ENCODE measurements at places on chromosomes 7 and 10.
A peak's percentile ranks its signal among the peaks of the same experiment; 100 is the strongest.

GRCh38 chr7:110987127-110987693, 103.7 kb upstream of the LRRN3 start:
- DNase-seq: no peak

DNA sequence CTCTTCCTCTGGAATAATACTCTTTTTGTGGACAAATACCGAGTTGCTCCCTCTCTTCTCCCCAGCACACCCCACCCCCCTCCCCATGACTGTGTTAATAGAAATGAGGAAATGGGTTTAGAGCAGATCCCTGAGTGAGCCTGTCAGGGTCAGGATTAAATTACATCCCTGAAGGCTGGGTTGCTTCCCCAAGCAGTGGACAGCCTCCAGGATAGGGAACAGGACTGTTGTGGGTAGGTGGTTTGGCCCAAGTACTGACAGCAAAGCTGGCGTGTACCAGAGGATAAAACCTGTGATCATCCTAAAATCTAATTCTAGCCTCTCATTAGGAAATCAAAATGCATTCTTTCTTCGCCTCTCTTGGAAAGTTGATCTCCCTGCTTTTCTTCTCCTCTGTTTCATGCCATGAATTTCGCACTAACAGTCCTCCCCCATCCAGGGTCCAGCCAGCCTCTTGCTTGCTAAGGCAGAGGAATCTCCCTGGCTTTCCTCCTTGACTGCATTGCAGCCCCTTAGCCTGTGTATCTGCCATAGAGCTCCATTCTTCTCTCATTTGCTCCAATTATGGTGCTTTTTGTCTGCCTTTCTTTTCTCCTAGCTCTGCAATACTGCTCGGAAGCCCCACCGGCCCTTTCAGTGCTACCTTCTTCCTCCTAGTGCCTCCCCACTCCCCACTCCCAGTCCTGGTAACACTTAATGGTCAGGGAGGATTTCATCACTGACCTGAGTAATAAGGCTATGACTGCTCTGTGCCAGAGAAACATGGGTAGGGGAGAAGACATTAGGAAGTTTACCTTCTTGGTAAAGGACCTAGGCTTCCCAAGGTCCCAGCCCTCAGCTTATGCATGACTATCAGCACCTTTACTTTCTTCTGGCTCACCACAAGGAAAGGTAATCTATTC, 8.4 kb downstream of the LRRC4 start:
- peak; percentile 69 for DNase-seq

GRCh38 chr10:97025613-97026242, 160.0 kb downstream of the SLIT1 start:
- no peak for DNase-seq

- DNase-seq: peak; percentile 58
Measured at GRCh38 chr10:27819781-27820531, 74.3 kb upstream of the MKX start.

DNA sequence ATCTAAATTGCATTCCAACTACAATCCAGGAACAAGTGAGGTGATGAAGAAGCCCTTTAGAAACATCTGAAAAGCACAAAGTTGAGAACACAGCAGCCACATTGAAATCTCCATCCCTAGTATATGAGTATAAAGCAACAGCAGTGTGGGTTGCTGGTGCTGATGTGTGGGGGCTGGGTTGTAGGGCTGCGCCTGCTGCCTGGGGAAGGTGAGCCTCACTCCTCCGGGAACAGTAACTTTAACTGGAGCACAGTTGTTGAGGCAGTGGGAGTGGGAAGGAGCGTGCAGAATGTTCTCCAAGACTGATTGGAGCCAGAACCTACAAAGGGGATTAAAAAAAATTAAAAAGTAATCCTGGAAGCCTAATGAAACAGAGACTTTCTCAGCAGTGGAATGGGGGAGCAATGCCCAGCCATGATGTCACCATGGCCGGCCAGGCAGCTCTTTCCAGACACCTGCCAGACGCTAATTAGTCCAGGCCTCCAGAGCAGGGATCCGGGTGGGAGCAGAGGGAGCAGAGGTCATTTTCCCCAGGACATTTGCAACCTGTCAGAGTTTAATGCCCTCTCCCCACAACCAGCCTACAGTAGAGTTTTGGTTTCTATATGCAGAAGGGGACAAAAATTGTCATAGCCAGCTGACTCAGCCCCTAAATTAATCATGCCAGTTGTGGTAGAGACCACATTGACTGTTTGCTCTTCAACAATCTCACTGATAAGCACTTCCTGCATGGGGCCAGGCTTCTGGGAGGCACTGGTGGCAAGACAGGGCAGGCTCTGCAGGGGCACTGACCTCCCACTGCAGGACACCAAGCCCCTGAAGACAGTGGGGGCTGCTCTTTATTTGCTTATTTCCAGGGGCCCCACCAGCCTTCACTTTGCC, 133.0 kb upstream of the ZNF32 start:
- DNase-seq: no peak

DNA sequence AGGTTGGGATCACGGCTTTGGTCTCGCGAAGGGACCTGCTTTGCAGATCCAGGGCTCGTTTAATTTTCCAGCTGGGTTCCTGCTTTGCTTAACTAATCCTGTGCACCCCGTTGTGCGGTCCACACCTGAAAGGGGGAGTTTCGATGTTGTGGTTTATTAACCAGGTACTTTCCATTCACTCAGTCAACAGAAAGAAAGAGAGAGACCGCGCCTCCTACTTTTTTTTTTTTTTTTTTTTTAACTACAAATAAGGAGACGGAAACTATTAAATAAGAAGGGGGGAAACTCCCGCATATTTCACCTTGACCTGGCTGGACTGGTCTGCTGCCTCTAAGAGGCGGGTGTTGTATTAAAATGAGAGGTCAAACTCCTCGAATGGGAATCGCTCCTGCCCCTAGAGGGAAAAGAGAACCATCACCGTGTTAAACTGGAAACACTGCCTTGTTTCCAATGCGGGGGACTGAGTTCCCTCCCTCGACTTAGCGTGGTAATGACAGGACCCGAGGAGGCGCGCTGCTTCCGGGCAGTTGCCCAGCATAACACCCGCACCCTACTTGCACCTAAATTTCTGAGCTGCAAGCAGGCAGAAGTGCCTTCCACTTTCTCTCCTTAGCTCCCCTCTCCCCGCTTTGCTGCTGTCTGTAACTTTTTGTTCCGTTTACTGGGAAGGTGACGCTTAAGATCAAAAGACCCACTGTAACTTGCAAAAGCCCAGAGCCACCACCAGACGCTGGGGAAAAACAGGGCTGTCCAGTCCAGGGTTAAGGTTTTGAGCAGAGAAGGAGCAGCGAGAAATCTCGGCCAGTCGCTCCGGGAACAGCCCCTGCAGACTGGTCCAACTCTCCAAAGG, 1.1 kb upstream of the ITGB8 start:
- DNase-seq: no peak

- no peak for DNase-seq
Measured at GRCh38 chr10:5047912-5048628, 44.4 kb upstream of the AKR1C2 start.

GRCh38 chr7:105743351-105744090, 132.9 kb downstream of the ATXN7L1 start:
- no peak for DNase-seq

- no peak for DNase-seq
Measured at GRCh38 chr7:147014286-147014955, 897.8 kb downstream of the CNTNAP2 start.

GRCh38 chr7:137987018-137987349, 14.9 kb downstream of the CREB3L2 start:
- DNase-seq: no peak

DNA sequence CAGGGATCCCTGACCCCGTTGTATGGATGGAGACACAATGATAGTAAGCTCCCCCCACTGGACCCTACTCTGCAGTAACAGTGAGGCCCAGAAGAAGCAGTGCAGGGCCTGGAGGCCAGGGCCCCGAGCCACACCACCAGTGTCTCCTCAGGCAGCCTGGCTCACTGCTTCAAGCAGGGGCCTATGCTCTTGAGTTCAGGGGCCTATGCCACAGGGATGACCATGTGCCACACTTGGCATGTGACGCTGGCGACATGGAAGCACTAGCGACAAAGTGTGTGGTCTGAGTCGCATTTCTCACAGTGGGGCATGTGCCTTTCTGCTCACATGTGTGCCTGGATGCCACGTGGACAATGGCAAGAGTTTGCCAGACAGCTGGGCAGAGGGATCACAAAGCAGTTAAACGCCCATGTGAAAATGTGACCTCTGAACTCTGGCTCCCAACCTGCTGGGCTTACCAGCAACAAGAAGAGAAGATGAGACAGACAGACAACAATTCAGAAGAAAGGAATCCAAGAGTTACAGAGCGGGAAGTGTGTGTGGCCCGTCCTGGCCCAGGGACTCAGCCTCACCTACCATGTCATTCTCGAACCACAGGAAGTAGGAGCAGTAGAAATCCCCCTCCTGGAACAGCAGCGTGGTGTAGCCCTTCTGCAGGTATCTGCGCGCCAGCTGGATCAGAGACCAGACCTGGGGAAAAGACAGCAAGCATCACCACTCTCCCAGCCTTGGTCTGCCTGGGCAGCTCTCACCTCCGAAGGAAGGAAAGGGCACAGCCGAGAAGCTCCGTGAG, 4.7 kb upstream of the PYROXD2 start:
- DNase-seq: no peak

GRCh38 chr10:18500576-18500975, 150.8 kb downstream of the NSUN6 start:
- DNase-seq: no peak

DNA sequence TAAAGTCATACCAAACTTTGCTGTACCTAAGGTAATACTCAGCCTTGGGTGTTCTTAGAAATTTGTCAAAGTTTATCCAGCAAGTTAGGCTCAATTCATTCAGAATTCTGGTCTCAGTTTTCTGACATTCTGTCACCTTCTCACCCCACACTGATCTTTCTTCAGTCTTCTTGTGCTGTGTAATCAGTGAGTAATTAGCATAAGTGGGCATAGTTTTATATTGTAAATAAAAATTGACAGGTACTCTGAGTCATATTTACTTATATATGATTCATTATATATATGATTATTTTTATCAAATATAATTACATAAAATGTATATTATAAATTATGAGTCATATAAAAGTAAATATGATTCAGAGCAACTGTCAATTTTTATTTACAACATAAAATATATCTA, 170.9 kb upstream of the MAGI2 start:
- DNase-seq: no peak

- DNase-seq: no peak
Measured at GRCh38 chr10:72370201-72370722, 15.5 kb upstream of the DNAJB12 start.

DNA sequence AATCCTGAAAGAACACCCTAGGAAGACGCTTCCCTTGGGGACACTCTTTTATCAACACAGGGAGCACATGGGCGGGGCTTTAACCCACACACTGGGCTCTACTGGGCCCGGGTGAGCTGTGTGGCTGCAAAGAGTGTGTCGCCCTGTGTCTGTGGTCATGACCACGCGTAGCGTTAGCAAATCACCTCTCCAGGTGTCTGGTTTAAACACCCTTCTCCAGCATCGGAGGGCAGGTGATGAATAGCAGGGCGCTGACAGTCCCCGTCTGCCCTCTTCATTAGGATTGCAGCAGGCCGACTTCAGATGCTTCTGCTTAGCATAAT, 127.7 kb downstream of the ADARB2 start:
- no peak for DNase-seq

DNA sequence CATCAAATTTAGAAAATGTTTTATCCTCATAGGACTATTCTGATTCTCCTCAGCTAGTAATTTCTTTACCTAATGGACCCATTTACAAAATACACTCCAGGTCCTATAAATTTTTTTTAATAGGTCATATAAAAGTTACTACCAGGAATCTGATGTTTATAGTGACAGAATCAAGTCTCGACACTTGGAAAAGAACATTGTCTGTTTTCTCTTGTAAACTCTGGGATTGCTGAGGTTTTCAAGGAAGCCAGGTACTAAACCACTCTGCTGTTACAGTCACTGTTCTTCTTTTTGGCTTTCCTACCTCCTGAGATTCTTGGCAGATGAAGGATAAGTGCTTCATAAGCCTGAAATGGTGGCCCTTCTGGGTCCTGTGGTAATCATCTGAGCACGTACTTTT, 493.1 kb downstream of the AUTS2 start:
- DNase-seq: no peak

DNA sequence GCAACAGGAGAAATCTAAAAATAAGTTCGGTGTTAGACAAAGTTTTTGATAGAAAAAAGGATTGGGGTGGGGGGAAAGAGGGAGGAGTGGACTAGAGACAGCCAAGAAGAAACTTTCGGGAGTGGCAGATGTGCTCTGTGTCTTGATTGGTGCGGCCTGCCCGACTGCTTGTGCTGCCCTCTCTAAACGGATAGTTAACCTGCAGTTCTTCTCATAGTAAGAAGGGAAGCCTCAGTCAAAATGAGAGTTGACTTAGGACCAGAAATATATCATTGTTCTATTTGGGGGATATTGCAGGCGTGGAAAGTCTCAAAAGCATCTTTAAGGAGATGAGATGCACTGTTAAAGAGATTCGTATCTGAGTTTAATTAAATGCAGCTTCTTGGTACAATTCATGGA, 39.3 kb downstream of the UBE3C start:
- no peak for DNase-seq

DNA sequence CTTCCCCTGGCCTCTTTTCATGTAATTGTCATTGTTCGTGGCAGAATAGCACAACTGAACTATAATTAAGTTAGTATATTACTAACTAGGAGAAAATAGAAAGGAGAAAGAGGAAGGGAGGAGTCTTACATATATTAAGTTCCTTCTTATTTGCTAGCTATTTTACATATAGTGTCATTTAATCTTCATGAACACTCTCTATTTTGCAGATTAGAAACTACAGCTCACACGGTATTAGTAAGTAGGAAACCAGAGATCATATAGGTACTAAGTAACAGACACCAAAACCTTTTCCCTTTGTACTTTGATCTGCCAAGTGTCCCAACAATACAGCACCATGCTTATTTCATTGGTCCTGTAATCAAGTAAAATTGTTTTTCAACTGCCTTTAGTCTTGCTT, 202.4 kb upstream of the HPS1 start:
- no peak for DNase-seq

- DNase-seq: no peak
Measured at GRCh38 chr7:1117321-1117928, 29.5 kb downstream of the GPER1 start.

GRCh38 chr7:89072081-89072480, 276.5 kb upstream of the TEX47 start:
- DNase-seq: no peak

- no peak for DNase-seq
Measured at GRCh38 chr7:148191391-148192065, 399.0 kb upstream of the C7orf33 start.

DNA sequence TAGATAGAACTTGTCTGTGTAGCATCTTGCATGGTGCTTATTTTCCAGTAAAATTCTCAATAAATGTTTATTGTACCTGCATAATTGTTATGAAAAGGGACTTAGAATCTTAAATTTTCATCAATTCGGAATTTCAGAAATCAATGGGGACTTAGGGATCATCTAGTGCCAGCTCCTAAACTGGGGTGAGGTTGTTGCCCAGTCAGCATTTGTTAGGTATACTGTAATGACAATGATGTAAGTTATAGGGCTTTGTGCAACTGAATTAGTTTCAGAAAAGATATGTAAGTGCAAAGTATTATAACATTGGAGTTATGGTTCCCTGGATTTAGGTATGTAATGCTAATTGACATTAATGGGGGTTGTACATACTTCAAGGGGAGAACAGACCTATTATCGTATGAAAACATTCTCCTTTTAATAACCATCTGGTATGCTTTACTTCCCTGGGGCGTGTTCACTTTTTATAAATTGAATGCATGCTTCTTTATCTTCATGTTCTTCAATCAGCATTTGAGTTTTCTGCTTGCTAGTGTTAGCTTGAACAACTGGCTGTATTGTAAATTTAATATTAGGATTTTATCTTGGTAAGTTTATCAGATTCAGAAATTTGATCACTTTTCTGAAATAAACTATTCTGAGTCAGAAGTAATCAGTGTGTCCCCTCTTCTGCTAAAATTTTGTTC, 270.3 kb downstream of the BBS9 start:
- DNase-seq: no peak

GRCh38 chr10:115094416-115095140, 1.4 kb downstream of the ATRNL1 start:
- no peak for DNase-seq

All from AG09319 (cell line).